Dermis microvascular lymphatic vessel endothelial cell (primary cell): ENCODE measurements at places on chromosomes 6 and 20. TPM values are rescaled to one million over a fixed set of nuclear protein-coding genes. Genes with fewer than 3 reads are reported as not detected.

Gene SCRT2
- not detected in 2 replicates for total RNA-seq

Gene OARD1
- 6.7 and 7.6 TPM in 2 replicates for total RNA-seq

Gene B3GALT4
- total RNA-seq: 2.9 and 3.0 TPM in 2 replicates

Gene MMP24
- total RNA-seq: under 0.01 and 0.13 TPM in 2 replicates

Gene KIF13A
- 22.5 and 29.8 TPM in 2 replicates for total RNA-seq

Gene OXT
- total RNA-seq: not detected in 2 replicates
